ENCODE measurements at places on chromosomes 6 and 20.

GRCh38 chr6:166025149-166025898, 142.3 kb downstream of the TBXT start:
- DNase-seq = no peak

GRCh38 chr6:84512391-84512790, 252.0 kb downstream of the TBX18 start:
- DNase-seq = no peak

DNA sequence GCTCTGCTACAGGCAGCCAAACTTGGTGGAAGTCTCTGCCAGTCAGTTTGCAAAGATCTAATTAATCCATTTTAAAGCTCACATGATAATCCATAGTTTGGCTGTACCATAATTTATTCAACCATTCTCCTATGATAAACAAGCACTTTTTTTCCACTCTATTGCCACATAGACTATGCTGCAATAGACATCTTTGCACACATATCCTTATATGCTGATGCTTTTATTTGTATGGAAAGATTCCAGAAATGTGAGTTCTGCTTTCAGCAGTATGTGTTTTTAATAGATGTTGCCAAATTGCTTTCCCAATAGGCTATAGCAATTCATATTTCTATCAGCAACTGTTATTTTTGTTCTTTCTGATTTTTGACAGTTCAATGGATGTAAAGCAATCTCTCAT, 628.0 kb downstream of the KIF16B start:
- DNase-seq = no peak

- DNase-seq = no peak
Observed at GRCh38 chr6:91718198-91718597, 1131.3 kb upstream of the MAP3K7 start.

GRCh38 chr6:107616775-107617174, 126.9 kb downstream of the SOBP start:
- DNase-seq = no peak

DNA sequence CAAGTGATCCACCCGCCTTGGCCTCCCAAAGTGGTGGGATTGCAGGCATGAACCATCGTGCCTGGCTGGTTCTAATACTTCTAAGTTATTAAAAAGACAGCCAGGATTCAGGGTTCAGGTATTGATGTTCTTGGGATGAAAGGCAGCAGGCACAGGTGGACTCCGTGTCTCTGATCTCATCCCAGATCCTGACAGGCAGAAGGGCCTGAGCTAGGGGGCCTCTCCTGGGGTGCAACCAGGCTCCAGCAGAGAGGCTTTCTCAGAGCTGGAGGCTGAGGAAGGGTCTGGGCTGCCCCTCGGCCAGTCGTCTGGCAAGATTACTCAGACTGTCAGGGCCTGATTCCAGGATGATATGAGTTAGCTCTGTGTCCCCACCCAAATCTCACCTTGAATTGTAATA, 106.3 kb downstream of the SCML4 start:
- no peak for DNase-seq
